ENCODE measurements at places on chromosomes 13 and 19.

GRCh38 chr19:1340681-1341469, 42.8 kb upstream of the NDUFS7 start:
- no peak for DNase-seq

DNA sequence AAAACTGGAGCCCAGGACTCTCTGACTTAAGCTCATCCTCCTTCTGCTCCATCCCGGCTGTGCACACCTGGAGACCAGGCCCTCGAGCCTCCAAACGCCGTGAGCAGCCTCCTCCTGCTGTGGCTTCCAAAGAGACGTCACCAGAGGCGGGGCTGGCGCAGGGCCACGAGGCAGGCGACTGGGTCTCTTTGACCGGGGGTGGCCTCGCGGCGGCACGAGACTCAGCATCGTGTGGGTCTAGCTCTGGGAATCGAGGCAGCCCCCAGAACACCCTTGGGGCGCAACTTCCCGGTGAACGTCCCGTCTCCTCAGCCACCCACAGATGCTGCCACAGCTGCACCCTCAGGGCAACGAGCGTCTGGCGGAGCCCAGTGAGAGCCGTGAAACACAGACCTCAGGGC, 22.8 kb downstream of the RASA3 start:
- no peak for DNase-seq

- DNase-seq, result peak; percentile 24
Measured at GRCh38 chr19:3606690-3607289, at the start of gene TBXA2R. Gene TBXA2R (minus strand): TSS chr19:3606875. CDS start chr19:3600634, 6,241 bp downstream.

GRCh38 chr19:46616631-46617322, 8.1 kb downstream of the PTGIR start:
- peak; percentile 83 for DNase-seq

GRCh38 chr13:30097701-30098100, 209.7 kb downstream of the KATNAL1 start:
- DNase-seq, result no peak
